ENCODE measurements at places on chromosomes 7 and 10.

DNA sequence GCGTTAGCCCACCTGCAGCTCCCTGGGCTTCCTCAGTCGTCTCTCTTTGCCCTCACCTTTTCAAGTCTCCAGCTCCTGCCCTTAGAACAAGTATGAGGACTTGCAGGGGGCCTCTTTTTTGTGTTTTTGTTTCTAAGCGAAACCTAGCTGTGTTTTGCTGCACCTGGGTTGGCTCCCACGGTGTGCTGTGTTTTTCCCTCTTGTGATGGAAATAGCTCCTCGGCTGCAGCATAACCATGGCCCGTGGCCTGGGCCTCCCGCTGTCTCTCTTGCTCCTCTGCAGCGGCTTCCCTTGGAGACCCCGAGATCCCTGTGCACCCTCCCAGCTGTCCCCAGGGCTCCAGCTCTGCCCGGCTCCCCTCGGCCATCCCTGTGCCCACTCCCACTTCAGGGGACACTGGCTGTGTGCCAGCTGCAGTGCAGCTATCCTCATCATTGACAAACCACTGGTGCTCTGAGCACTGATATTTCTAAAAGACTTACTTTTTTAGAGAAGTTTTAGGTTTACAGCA lies 75.6 kb upstream of the TCERG1L start:
- no peak for DNase-seq

- DNase-seq: no peak
Observed at GRCh38 chr10:60315311-60315710, 74.4 kb downstream of the ANK3 start.

- no peak for DNase-seq
Observed at GRCh38 chr10:110506448-110506847, 8.7 kb downstream of the DUSP5 start.

DNA sequence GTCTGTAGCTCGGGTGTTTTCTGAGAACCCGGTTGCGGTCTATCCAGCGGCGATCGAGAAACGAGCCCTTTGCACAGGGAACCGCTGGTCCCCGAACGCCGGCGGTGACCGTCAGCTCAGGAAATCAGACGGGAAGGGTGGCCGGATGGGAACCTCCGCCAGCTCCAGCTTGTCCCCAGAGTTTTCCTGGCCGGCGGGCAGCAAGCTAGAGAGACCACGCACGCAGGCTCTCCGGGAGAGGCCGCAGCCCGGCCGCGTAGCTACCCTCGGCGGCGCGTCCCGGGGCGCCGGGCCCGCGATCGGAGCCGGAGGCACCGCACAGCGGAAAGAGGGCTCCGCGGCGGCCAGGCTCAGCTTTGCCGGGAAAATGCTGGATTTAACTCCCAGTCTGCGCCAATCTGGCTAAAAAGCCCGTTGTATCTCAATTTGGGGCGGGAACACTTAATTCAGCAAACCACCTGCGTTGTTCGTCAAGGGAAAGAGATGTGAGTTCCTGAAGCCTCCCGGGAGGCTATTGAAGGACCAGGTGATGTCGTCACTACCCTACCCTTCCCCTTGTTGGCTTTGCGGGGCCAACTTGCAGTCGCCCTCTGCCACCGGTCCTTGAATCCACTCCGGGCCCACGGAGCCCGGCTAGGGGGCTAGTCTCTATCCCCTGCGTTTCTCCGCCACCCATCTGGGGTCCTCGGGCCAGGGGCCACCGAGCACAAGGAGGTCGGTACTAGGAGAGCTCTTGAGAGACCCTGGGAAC lies 859 bp upstream of the CH25H start:
- peak; percentile 65 for DNase-seq

GRCh38 chr10:97780841-97781617 lies 9.2 kb upstream of the SFRP5 start:
- no peak for DNase-seq

GRCh38 chr10:117500456-117500855 lies 42.1 kb upstream of the EMX2 start:
- DNase-seq: no peak

GRCh38 chr7:73936967-73937366 lies 76.0 kb downstream of the TMEM270 start:
- no peak for DNase-seq

Data from head of caudate nucleus (tissue), 42 donors.